Left colon (tissue), 2 donors: ENCODE measurements at places on chromosomes 11 and 22. TPM values are rescaled to one million over a fixed set of nuclear protein-coding genes. Genes with fewer than 3 reads are reported as not detected.

DNA sequence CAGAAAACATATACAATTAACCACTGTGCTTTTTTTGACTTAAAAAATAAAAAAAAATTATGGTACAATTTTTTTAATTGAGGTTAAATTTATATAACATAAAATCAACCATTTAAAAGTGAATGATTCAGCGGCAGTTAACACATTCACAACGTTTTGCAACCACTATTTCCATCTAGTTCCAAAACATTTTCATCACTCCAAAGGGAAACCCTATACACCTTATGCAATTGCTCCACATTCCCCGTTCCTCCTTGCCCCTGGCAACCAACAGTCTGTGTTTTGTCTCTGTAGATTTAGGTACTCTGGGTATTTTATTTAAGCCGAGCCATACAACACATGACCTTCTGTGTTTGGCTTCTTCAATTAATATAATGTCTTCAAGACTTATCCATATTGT lies 15.3 kb downstream of the DDI1 start:
- DNase-seq: no peak

DNA sequence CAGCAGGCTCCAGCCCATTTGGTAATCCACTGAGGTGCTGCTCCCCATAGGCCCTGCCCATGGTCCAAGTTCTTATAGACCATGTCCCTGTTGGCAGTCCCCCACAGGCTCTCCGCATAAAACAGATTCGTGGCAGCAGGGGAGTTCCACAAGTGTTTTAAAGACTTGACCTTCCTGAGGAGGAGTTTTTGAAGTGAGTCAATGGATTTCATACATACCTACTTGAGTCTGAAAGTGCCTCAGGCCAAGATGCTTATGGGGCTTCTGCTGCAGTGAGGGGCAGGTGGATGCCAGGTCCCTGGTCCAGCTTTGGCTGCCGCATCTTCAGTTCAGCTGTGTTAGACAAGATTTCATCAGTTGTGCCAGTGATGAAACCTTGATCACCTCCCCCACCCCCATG lies 43.3 kb downstream of the CABIN1 start:
- no peak for DNase-seq

GRCh38 chr22:49582678-49583077 lies 245.0 kb downstream of the BRD1 start:
- DNase-seq: no peak

- no peak for DNase-seq
These were observed 68.6 kb upstream of the SORL1-AS1 start for GRCh38 chr11:121521145-121522042.

GRCh38 chr11:74397501-74398243 lies 561 bp downstream of the PGM2L1 start:
- DNase-seq: peak; percentile 60

DNA sequence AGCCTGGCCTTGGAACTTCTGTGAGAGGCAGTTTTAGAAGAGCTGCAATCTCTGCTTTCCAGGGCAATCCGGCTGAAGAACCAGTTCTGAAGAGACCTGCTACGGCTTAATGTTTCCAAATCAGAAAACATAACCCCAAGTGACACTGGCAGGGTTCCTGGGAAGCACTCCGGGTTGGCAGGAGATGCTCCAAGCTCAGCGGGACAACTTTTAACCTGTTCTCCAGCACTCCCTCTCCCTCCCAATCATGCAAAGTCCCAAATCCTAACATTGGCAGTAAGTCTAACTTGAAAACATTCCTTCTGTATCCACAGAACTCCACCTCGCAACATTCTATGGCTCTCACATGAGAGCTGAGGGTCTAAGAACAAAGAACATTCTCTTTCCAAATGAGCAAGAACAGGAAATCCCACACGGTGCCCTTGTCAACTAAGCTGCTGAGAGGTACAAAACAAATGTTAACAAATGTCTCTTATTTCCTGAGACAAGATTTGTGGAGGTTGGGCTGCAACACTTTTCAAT lies 48.5 kb upstream of the MN1 start:
- no peak for DNase-seq

- DNase-seq: no peak
These were observed 4.0 kb upstream of the TRMU start for GRCh38 chr22:46331496-46331895.

GRCh38 chr11:68354148-68354872 lies 41.9 kb downstream of the LRP5 start:
- DNase-seq: peak; percentile 87

Gene CTR9
- total RNA-seq: 35.0 TPM

Gene MMP7
- total RNA-seq: not detected

Gene LAYN
- 1.9 TPM for total RNA-seq

Gene NCF4
- total RNA-seq: 6.3 TPM

Gene OR56A1
- 0.03 TPM for total RNA-seq
